ENCODE measurements at places on chromosomes 7 and 10. TPM values are rescaled to one million over a fixed set of nuclear protein-coding genes. Genes with fewer than 3 reads are reported as not detected.
A peak's percentile ranks its signal among the peaks of the same experiment; 100 is the strongest.

DNA sequence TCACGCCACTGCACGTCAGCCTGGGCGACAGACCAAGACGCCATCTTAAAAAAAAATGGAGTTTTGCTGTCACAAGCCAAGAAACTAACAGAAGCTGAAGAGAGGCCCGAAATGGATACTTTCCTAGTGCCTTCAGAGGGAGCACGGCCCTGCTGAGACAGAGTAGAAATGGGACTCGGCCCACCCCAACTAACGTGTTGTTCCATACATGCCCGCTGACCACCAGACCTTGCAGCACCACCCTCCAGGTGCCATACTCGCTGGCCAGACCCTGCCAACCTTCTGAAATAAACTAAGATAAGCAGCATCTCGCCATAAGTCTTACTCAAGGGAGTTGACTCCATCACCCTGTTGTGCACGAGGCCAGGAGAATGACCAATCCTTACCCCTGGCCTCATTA is 29.5 kb upstream of the TUBB8 start:
- peak; percentile 8 for DNase-seq

GRCh38 chr10:17586821-17587234 is 30.3 kb downstream of the HACD1 start:
- no peak for DNase-seq

DNA sequence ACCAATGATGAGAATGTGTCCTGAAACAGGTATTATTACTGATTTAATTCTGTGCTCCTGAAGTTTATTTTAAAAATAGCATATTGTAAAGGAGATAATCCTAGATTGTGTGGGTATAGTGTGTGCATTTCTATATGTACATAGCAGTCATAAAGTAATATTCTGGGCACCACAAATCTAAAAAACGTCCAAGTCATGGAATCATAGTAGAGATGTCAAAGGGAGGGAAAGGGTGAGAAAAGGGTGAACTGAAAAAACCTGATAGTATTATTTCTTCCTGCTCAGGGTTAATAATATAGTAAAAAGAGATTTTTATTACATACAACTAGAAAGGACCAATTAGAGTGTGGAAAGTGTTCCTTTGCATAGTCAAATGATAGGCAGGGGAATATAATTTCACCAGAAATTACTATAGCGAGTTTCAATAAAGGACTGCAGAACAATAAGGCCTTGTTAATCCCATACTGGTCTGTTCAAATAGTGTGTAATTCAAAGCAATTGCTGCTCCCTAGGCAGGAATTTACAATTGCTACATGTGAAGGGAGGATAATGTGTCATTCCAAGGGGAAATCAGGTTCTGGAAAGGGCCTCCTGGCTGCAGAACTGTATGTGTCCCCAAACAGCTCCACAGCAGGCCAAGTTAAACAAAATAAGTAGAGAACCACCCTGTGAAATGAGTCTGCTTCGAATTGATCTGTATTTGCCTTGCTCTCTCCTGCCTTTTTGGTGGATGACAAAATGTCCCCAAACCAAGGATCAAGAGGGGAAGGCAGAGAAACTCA is 42.5 kb upstream of the KMT2E start:
- no peak for DNase-seq

- no peak for DNase-seq
Observed at GRCh38 chr10:99926925-99927720, 82.6 kb downstream of the DNMBP start.

SLC39A12 gene
- not detected for total RNA-seq

NPFFR1 gene
- total RNA-seq: not detected

MOGAT3 gene
- total RNA-seq: not detected

Measured in activated CD8-positive, alpha-beta T cell treated with anti-CD3 and anti-CD28 coated beads, Interleukin-2, amount 10 ng/mL, durations not matched to agents 7 days and 5 days (primary cell).